ENCODE measurements at places on chromosomes 6 and 20.

DNA sequence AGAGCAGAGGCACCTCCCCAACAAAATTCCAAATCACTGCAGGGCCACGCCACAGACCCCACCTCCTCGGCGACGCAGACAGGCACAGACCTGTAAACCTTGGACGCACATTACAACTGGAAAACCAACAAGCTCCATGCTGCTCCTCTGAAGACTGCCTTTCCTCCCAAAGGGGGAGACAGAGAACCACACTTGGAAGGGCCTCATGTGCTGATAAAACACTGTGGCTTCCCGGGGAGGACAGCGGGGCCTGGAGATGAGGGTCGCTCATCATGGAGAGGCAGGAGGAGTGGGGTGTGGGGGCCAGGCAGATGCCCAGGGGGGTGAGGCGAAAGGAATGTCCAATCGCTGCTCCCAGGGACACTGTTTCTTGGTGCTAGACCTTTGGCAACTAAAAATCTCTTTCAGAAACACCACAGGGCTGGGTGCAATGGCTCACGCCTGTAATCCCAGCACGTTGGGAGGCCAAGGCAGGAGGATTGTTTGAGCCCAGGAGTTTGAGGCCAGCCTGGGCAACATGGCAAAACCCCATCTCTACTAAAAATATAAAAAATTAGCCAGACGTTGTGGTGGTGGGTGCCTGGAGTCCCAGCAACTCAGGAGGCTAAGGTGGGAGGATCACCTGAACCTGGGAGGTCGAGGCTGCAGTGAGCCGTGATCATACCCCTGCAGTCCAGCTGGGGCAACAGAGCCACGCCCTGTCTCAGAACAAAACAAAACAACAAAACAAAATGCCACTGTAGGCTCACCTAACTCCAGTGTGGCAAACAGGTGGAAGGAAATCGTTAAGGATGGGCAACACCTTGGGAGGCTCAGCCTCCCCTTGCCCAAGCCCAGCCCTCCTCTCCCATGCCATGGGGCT is 53.8 kb downstream of the ABHD12 start:
- DNase-seq = no peak

DNA sequence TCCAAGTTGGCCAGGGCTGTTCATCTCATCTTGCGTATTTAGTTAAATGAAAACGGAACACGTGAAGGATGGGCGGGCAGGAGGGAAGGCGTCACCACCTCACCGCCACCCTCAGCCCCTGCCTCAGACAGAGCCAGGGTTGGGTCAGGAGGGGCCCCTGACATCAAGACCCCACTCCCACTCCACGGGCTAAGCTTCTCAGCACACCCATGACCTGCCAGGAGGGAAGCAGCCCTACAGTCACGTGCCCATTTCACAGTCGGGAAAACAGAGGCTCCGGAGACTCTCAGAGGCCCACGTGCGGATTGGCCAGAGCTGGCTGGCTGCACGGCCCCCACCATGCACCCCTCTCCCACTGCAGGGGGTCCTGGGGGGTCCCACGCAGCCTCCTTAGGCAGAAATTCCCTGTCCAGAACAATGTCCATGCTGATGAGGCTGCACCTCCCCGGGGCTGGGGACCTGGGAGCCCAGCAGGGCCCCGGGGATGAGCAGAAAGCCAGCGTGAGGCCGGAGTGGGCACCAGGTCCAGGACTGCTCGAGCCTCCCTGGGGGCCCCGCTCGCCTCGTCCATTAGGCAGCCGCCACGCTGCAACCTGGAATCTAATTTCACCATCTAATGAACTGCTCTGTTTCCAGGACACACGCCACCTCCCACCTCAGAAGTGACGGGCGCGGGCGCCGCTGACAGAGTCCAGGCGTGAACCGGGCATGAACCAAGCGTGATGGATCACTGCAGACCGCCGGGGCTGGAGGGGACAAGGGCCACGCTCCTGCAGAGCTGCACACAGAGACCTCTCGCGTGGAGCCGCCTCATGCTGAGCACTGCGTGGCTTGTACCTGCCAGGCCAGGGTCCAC is 15.8 kb downstream of the KCNQ2 start:
- no peak for DNase-seq

DNA sequence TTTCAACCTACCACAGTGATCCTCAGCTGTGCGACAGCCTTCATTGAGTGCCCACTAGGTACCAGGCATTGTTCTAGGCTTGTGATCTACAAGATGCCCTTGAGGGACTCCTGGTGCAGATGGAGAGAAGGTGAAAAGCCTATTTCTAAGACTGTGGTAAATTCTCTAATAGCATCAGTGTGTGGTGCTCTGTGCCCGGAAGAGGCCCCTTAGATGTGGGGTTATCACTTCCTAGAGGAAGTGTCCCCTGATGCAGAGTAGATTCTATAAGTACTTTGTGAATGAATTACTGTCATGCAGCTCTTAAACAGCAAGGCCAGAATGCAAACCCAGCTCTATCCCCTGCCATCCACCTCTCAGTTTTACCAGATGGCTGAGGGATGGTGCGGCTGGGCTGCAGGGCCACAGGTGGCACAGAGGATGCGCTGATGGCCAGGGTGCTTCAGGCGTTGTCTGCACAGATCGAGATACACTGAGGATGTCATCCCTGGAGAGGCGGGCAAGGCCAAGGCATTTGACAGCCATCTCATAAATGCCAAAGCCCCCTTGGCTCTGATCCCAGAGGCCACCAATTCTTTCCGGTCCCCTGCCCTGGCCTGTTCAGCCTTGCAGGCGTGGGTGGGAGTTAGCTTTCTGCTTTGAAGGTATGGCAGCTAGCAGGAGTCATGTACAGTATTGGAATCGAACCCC is 96.7 kb downstream of the TOX2 start:
- no peak for DNase-seq

DNA sequence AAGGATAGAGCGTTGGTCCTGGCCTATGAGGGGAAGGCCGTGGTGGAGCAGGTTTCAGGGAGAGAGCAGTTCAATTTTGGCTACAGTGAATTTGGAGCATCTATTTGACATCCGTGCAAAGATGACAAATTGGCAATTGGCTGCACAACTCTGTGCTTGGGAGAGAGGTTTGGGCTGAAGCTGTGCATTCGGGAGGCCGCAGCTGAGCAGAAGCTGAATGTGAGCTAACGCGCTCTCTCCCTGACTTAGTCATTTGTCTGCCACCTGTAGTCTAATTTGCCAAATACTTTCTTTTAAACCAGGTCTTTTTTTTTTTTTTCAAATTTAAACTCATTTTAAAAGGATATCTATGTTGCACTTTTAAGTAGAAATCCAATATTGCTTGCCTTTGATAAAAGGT is 78.8 kb downstream of the PHACTR3 start:
- no peak for DNase-seq

DNA sequence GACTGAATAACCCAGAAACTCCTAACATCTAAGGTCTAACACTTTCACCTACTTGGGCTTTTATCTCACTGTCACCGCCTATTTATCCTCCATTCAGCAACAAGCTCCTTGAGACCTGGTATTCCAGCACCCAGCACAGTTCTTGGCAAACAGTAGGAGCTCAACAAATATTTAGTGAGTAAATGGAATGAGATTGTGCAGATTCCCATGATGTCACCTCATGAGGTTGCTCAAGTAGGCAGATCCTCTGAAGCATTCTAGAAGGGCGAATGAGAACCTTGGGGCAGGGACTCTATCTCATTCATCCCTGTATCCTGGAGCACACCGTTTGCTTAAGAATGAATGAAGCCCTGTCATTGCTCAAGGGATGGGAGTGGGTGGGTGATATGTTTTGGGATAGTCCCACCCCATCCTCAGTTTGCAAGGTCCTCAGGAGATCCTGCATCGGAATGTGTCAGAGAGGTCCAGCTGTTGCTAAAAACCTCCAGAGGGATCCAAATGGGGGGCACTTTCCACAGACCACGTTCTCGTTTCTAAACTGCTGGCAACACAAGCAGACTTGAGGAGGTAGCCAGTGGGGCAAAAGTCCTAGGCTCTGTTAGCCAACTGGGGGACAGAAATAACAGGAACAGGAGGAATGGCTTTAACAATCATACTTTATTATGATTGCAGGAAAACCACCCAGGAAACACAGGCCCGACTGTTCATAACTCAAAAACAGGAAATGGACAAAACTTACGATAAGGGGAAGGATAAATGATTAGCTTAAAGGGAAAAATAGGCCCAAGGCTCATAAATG is 42.0 kb downstream of the EDN1 start:
- no peak for DNase-seq

DNA sequence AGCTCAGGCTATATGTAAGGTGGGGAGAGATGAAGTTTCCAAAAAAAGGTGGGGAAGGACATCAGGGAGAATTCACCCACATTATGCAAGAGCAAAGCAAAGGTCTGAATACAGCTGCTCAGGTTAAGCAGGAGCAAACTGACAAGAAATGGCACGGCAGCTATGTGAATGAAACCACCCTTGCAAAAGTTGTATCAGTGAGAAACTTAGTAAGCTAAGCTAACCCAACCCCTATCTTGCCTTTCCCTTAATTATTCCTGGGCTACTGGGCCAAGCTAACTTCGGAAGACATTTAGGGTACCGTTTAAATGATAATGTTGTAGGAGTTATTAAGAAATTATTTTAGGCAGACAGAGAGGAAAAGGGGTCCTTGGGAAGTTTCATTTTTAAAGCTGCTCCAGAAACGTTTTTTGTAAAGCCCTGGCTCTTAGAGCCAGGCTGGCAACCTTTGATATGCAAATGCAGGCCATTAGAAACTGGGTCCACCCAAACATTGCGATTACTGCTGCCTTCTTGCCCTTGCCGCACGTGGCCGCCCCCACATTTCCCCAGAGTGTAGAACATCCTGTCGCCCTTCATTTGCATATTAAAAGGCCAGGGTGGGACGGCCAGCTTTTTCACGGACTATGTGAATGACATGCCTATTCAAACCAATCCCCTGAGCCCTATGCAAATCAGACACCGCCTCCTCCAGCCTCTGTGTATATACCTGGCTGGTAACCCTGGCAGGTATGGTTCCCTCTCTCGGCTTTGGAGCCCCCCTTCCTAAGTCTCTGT is 60.5 kb upstream of the SAMD5 start:
- no peak for DNase-seq

- DNase-seq = no peak
Observed at GRCh38 chr6:83354747-83355146, 76.1 kb downstream of the ME1 start.

DNA sequence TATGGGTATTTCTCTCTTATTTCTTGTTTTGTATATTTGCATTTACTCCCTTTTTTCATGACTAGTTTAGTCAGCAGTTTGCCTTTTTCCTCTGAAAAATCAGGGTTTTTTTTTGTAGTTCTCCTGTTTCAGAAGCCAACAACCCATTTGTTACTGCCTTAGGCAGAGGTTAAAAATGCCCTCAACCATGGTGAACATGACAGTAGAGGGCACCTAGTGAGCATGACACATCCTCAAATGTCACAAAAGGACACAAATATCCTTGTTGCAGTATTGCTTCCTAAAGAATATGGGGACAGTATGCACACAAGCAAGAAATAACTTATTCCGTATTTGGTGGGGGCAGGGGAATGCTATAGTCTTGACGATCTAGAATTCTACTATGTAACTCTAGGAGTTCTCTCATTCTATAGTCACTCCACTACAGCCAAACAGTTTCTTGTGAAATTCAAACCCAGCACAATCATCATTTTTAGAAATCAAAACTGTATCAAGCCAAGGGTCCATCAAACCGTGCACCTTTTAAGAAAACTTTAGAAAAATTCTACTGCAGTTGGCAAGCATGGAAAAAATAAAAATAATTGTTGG is 47.0 kb downstream of the GOPC start:
- DNase-seq = no peak

- DNase-seq = no peak
Observed at GRCh38 chr20:21174516-21175239, 48.8 kb downstream of the KIZ start.

DNA sequence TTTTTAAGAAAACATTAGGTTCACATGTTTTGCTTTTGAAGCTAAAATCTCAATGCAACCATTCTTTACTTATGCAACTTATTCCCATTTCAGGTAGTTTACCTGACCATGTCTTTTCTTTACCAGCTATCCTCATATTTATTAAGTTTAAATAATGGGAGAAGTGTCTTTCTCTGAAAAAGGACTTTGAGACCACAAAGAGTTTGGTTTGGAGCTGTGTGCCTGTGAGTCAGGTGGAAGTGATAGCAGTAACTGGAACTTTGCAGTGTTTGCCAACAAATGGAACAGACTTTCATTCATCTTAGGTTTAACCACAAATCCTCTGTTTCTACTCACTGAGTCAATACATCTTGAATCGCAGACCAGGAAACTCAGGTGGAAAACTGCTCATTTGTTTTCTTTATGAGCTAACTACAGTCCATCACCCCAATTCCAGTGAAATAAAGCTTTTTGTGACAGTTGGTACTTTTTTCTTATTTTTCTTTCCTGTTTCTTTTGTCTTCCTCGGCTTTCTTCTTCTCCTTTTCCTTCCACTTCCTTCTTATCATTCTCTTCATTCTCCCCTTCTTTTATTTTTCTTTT is 148.3 kb upstream of the RIN2 start:
- no peak for DNase-seq

- no peak for DNase-seq
Observed at GRCh38 chr20:24672181-24672880, 202.9 kb downstream of the SYNDIG1 start.

DNA sequence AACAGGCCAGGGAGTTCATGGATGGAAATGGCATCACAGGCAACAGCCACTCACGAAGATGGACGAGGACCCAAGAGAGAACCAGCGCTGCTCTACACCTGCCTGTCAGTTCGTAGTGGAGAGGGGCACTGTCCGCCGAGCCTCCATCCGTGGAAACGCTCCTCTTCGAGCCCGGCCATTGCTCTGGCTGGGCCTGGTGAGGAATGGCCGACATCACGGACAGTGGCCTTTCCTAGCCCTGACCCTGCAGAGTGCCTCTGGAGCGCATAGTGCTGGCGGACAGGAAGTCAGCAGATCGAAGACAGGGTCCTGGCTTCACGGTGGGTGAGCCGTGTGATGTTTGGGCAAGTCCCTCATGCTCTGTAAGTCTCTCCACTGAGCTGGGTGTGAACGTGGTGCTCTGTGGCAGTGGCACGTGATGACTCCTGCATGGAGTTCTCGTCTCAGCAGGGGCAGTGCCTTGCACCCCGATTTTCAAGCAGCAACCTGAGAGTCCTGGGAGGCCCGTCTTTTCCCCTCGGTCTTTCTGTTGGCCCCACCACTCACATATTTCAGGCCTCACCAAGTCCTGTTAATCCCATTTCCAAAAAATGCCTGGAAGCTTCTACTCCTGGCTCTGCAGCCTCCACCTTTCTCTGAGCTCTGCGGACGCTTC is 214.4 kb downstream of the ERMARD start:
- DNase-seq = no peak

DNA sequence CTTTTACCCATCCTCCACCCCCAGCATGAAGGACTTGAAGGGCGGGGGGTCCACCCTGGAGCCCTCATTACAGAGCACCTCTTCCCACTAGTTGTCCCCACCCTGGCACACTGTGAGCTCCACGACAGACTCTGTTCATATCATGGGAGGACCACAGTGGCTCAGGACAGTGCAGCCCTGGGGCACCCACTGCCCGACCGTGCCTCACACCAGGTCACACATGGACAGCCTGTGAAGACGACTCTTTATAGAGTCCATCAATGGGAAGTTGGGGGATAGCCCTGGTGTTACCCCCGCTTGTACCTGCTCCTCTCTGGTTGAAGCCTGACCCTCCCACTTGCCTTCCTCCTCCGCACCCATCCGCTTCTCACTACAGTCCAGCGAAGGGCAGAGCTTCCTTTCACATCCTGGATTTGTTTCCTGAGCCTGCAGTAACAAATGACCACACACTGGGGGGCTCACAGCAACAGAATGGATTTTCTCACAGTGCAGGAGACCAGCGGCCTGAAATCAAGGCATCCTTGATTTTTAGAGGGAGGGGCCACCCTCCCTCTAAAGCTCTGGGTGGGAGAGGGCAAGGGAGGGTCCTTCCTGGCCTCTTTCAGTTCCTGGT is 15.5 kb downstream of the ZNF831 start:
- no peak for DNase-seq

All from activated gamma-delta T cell treated with anti-CD3 and anti-CD28 coated beads, Interleukin-2, amount 50 U/mL, for 16 hours (primary cell).